ENCODE measurements at places on chromosomes 2 and 18.

DNA sequence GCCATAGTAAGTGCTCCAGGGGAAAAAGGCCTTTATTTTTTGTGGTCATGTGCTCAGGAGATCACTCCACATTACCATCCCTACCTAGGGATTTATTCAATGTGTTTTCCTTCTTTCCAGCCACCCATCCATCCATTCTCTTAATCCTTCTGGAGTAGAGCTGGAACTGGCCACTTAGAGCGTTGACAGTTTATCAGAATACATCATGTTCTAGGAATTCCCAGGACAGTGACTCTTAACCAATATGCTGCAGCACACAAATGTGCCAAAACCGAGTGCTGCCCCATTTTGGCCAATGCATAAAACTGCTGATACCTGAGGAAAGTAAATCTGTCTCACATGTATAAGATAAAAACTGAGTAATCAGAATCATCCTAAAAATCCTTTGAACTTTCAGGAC, 63.7 kb downstream of the FARSB start:
- DNase-seq: no peak

DNA sequence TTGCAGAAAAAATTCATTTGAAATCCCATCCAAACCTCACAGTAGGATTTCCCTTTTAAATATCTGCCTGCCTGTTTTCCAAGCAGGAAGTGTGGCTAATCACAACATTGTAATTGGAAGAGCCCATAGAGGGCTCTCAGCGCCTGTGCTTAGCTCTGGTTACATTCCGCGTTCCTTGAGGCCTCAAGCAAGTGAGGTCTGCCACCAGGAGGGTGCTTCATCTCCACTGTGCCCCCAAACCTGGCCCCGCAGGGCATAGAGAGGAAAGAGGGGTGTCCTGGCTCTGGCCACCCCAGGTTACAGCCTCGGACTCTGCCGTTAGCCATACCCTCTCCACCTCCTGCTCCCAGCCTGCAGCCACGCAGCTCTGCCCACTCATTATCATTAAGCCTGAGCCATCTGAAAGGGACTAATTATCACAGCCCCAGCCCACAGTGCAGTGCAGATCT, 214.8 kb downstream of the SP3 start:
- DNase-seq: no peak

GRCh38 chr2:236568068-236568921, 1.3 kb upstream of the ACKR3 start:
- DNase-seq: no peak

GRCh38 chr2:183998041-183998796, 600.1 kb upstream of the ZNF804A start:
- DNase-seq: no peak

DNA sequence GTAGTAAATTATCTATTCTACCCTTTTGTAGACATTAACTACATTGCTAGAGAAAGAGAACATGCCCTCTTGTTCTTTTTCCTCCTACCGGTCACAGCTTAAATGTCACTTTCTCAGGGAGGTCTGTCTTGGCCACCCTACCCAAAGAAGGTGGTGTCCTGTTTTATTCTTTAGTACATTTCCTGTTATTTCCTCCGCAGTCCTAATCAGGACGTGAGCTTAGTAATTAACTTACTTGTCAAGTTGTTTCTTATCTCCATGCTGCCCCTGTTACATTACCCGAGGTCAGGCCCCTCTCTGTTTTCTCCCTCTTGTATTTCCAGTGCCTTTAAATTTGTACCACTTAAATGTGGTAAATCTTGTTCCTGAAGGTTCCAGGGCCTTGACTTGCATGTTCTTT, 73.7 kb upstream of the RMDN2 start:
- no peak for DNase-seq

- DNase-seq: no peak
These were observed 15.9 kb downstream of the SMPD4 start for GRCh38 chr2:130165293-130166016.

DNA sequence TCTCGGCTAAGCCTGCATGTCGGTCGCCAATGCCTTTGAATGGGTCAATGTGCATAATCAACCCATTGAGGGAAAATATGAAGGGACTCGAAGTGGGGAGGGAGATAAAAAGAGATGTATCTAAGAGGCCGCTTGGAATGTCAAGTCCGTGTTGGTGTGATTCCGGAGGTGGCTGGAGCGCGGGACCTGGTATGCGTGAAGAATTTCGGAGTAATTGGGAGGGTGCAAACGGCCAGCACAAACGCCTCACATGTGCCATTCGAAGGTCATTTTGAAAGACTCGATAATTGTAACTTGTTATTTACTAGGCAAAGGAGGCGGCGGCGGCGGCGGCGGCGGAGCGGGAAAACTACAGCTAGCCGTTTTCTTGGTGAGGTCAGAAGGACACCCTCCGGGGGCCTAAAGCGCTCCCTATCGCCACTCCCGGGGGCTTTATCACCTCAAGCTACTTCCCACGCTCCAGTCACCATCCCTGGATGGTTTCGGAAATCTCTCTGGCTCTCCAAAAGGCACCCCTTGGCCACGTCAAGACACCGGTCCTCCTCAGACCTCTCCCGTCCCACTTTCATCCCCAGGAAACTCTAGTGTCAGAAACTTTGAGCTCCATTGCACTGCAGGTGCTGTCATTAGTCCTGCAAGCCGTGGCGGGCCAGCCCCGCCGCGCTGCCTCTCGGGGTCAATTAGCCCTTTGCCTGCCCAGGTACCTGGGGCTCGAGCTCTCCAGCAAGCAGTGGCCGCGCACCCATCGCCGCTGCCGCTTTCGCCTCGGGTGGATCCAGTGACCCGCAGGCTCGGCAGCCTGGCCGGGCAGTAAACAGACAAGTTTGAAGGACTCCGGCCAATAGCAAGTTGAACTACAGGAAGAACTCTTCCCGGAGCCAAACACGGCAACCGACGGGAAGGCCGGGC, 1.5 kb downstream of the ERBB4 start:
- no peak for DNase-seq

DNA sequence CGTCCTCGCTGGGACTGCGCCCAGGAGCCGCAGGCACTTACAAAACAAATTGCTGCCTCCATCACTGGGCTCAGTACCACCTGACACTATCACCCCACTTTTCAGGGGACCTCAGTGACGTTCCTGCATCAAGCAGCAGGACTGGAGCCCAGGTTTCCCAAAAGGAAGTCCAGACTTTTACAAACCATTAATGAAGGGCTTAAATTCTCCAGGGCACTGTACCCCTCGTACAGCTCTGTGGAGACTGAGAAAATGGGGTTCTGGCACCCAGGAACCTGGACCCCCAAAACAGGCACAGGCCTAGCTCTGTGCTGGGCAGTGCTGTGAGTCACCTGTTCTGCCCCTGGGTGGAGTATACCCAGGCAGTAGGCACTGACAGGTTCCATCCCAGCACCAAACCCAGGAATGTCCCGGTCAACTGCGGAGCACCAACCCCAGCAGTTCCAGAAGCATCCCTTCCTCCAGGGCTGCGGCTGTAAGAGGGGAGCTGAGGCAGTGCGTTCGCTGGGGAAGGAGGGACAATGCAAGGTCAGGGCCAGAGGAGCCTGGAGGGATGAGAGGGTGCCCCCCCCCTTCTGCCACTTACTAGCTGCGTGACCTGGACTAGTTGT, 24.6 kb upstream of the NOTO start:
- no peak for DNase-seq

DNA sequence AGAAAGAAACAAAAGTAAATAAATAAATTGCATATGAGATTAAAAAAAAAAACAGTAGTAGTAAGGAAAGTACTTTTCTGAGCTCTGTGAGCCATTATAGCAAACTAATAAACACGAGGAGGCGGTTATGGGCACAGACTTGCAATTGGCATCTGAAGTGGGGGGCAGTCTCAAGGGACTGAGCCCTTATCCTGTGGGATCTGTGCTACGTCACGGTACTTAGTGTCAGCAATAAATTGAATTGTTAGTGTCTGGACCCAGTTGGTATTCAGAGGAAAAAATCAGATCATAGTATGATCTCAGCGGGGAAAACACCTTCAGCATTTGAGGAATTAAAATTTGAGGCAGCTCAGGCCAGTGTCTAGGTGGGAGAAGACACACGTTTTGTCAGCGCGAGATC, 76.6 kb upstream of the TEX51 start:
- DNase-seq: no peak

GRCh38 chr2:137960223-137960622, 4.0 kb upstream of the HNMT start:
- DNase-seq: no peak

DNA sequence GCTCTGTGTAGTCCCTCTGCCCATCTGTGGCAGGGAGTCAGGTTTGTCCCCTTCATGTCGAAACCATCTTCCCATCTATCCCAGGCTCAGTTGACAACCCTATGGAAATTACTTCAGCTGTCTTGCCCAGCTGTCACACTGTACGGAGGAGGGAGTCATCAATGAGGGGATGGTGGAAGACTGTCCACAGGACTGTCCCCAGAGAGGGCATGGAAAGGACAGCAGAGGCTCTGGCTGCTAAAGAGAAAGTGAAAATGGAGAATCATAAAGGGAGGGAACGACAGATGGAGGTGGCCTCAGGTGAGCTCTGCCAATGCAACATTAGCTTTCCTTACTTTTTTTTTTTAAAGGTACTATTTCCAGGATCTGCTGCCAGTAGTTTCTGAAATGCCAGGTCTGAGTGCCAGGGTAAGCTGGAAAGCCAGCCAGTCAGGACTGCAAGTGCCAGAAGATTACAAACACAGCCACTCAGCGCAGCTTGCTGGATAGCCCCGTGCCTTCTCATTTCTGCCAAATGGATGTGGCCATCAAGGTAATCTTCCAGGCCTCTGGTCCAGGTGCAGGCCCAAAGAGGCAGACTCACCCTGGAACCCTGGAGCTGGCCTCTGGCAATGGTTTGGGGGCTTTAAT, 192.8 kb downstream of the AGPS start:
- no peak for DNase-seq

GRCh38 chr2:1360144-1360543, 53.1 kb upstream of the TPO start:
- DNase-seq: no peak

DNA sequence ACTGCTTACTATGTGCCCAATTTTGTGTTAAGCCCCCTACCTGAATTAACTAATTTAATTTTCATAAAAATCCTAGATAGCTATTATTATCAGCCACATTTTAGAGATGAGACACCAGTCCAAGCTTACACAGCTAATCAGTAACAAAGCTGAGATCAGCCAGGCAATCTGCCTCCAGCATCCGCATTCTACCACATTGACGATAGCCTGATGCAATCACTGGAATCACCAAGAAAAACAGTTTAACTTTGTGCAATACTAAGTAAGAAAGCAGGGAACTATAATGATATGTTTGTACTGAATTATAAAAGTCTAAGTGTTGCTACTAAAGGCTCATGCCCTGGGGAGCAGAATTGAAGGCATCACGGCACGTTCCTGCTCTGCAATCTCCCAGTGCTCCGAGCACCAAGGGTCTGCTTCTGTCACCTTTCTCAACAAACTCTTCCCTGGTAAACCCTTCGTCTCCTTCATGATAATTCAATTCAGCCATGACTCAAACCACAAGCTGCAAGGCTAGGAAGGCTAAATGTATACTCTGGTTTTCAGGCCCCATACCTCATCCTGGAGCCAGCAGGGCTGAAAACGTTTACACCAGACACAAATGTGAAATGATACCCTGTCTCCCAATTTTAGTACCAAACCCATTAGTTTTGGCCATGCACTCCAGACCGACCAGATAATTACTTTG, 19.4 kb downstream of the KANSL3 start:
- no peak for DNase-seq

DNA sequence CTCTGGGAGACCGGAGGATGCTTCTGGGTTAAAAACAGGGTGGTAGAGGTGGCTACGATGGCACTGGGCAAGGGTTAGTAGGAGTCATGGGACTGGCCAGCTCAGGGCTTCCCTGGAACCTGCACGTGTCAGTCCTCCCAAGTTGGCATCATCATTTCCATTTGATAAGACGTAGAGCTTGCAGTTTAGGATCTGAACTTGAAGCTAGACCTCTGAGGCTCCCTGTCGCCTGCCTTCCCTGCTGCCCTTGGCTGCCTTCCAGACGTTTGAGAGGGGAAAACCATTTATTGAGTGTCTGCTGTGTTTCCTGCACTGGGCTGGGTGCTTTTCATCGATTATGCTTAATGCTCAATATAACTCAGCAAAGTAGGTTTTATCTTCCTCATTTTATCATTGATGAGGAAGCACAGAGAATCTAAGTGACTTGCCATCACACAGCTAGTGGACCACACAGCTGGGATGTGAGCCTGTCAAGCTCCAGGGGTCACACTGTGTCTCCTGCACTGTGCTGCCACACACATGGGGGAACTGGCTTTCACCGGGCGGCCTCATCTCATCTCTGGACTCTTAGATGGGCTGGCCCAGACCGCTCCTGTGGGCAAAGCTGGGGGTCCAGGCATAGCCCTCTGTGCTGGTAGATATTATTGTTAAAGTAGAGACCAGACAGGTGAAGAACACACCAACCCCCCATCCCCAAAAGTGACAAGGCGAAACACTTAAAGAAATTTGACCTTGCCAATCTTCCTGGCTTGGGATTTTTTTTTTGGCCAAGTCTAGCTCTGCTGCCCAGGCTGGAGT, 7.8 kb downstream of the NT5DC4 start:
- no peak for DNase-seq

- DNase-seq: no peak
These were observed 33.3 kb downstream of the NDUFA10 start for GRCh38 chr2:239991689-239992314.

DNA sequence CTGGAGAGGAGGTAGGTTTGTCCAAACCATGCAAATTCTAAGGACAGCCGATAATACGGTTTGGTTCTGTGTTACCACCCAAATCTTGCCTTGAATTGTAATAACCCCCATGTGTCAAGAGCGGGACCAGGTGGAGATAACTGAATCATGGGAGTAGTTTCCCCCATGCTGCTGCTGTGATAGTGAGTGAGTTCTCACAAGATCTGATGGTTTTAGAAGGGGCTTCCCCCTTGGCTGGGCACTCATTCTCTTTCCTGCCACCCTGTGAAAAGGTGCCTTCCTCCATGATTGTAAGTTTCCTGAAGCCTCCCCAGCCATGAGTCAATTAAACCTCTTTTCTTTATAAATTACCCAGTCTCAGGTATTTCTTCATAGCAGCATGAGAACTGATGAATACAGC, 295.2 kb downstream of the NBAS start:
- DNase-seq: no peak

GRCh38 chr2:190603374-190603773, 45.5 kb upstream of the NAB1 start:
- peak; percentile 24 for DNase-seq

GRCh38 chr18:52242711-52243110, 97.3 kb upstream of the DCC start:
- DNase-seq: no peak

Measured in posterior cingulate gyrus (tissue), 11 donors.